ENCODE measurements at places on chromosomes 6 and 20.

DNA sequence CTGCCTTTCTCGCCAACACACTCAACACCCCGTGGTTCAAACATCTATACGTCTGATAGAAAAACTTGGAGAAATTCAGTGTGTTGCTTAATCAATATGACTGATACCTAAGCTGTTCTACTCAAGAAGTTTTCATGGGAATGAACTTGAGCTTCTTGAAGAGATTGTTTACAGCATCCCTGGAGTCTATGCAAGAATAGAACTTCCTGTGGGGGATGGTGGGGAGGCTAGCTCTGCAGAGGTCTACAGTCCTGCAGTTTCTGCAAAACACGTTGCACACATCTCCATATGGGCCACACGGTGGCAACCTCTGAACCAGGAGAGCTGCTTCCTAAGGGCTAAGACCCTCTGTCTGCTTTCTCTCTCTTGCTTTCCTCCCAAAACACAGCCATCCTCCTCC, 32.7 kb upstream of the FANCE start:
- no peak for DNase-seq

DNA sequence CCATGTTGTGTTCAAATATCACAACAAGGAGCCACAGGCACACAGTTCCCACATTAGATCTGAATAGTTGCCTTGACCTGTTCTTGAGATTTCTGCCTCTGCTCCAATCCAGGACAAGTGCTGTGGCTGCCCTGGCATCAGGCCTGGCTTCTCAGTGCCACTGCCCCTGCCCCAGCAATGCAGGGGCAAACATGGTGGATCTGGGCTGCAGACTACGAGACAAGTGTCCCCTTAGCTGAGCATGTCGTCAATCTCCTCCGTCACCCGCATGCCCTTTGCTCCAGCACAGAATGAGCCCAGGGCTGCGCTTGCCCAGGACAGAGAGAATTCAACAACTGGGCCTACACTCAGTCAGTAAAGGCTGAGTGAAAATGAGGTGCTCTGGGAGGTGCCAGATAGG, 201.6 kb downstream of the SYNDIG1 start:
- no peak for DNase-seq

GRCh38 chr20:63402181-63402859, 41.2 kb upstream of the CHRNA4 start:
- no peak for DNase-seq

DNA sequence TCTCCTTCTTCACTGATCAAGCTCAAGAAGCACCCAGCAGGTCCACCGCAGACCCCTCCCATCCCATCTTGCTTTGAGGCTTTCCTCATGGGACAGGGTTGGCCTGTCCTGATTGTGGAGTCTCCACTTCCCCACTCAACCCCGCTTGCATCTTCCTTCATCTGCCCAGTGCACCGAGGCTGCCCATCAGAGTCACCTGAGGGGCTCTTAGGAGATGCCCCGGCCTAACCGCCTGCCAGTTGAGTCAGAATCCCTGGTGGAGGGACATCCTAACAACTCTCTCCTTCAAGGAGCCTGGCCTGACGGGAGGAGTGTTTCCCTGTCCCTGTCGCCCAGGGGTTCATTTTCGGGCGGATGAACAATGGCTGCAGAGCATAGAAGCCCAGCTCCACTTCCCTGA, 46.1 kb downstream of the RBM38 start:
- DNase-seq = no peak

GRCh38 chr6:109760208-109760607, 69.1 kb downstream of the FIG4 start:
- DNase-seq = no peak

GRCh38 chr20:43584448-43585136, 6.1 kb upstream of the IFT52 start:
- no peak for DNase-seq

GRCh38 chr6:79239536-79240168, 5.2 kb upstream of the HMGN3 start:
- no peak for DNase-seq

DNA sequence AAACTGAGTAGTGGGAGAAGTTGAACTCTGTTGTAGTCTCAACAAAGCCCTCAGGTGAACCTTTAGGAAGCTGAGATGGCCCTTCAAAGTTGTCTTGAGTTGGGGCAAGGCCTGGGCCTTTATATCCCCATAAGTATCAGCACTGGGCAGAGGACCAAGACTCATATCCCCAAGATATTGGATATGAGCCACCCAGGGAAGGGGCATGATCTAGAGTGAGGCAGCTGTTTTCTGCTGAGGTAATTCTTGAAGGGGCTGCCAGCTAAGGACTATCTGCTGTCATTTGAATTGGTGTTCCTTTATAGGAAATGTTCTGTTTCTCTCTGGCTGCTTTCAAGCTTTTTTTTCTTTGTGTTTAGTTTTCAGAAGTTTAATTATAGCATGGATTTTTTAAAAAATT, 140.7 kb upstream of the FLRT3 start:
- DNase-seq = no peak

DNA sequence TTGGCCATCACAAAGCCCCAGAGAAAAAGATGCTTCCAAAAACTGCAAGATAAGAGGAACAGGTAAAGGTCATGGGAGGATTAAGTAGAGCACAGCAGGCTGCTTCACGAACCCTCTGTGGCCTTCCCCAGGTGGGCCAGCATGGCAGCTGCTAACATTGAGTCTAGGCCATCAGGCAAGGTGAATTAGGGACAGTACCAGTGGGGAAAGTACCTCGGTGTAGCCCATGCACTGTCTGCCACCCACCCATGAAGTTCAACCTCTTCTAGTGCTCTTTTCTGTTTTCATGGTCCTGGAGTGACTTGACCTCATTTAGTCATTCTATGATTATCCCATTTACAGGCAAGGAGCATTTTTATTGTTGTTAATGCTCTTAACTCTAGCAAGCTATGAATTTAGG, 108.6 kb upstream of the DUSP22 start:
- no peak for DNase-seq
